ENCODE measurements at places on chromosomes 4 and X.
A peak's percentile ranks its signal among the peaks of the same experiment; 100 is the strongest.

GRCh38 chr4:140748171-140748570 lies 8.0 kb downstream of the TBC1D9 start:
- no peak for DNase-seq

DNA sequence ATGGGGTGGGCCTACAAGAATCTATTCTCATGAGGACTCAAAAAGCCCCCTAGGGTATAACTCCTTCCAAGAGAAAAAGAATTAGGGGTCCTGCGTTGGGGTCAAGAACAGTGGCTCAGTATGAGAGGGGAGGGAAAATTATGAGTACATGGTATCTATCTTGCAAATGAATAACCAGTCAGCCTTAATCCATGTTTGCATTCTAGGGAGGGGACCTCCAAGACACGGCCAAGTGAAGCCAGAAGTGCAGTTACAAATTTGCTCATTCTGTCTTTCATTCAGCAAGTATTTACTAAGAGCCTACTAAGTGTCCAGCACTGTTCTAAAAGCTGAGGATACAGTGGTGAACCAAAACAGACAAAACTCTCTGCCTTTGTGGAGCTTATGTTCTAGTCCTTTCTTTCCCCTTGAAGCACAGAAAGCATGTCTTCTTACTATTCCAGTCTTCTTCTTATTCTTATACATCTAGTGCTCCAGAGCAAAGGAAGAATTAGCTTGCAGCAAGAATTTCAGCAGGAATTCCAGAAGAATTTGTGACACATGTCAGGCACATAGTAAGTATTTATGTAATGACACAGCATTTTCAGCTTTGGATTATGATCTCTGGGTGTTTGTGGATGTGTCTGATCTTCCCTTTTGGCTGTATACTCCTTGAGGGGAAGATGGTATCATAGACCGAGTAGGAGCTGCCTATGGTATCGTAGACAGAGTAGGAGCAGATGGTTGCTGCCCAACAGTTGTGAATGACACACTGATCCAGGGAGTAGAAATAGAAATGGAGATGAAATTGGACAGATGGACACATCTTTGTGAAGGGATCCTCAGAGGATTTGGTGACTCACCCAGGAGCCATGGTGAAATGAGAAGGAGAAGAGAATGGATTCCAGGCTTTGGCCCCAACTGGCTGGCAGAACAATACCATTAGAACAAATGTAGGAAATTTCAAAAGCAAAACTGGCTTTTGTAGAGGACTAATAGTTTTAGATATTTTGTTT lies 75.9 kb downstream of the COQ2 start:
- peak; percentile 72 for DNase-seq

GRCh38 chr4:184529283-184529682 lies 54.9 kb upstream of the IRF2 start:
- no peak for DNase-seq

DNA sequence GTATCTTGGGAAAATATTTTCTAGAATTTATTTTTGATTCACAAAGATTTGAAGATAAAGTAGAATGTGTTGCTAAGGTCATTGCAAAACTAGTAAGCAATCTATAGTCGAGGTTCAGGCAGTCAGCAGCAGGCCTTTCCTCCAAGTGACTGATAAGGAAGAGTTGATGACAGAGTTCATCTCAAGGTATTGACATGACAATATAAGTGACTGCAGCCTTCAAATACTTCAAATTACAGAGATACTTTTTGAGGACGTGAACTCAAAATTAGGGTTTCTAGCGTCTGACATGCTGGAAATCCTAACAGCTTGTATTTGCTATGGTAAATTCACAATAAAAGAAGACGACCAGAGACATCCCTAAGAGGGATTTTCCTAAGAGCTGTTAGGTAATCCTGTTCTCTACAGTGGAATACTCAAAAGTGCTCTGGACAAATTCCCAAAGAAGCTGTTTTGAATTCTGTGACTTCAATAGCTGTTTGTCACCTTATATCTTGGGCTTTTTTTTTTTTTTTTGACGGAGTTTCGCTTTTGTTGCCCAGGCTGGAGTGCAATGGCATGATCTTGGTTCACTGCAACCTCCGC lies 7.4 kb downstream of the ARHGAP10 start:
- no peak for DNase-seq

GRCh38 chr4:6365545-6366086 lies 96.0 kb downstream of the WFS1 start:
- DNase-seq: no peak

DNA sequence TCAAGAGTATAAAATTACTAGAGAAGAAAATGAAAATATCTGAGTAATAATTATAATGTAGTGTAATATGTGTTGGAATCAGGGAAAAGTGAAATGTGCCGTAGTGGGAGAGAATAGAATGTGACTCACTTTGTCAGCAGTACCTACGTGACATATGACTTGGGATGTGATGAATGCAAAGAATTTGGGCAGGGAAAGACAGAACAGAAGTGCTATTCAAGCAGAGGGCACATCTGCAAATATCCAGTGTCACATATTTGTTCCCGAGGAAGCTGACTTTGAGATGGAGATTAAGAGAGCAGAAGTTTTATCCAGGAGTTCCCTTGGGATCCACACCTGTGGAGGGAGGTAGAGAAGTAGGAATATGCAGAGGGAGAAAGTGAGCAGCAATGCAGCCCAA lies 69.3 kb upstream of the HS3ST1 start:
- DNase-seq: no peak

DNA sequence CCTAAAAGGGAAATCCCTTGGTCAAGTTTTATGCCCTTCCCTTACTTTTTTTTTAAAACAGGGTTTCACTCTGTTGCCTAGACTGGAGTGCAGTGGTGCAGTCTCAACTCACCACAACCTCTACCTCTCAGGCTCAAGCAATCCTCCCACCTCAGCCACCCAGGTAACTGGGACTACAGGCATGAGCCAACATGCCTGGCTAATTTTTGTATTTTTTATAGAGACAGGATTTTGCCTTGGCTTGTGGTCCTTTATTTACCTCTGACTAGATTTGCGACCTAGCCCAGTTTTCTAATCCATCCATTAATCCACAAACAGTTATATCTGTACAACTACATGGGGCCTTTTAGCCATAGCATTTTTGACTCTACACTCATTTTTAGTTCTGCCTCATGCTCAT lies 23.7 kb downstream of the CDS1 start:
- no peak for DNase-seq

DNA sequence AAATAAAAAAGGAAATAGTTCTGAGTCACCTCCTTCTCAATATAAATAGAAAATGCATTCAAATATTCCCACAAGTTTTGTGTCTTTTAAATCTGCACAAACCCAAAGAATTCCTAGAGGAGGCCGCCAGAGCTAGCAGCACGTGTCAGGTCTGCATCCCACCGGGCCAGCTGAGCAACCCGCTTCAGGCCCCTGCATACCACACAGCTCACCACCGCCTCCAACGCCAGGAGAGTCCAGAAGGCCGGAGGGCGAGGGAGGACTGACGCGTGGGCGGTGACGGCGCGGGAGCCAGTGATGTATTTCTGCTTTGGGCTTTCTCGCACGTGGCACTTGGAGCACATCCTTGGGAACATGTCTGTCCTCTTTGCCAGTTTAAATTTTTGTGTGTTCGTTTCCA lies 61.9 kb upstream of the CLDN34 start:
- DNase-seq: no peak

GRCh38 chr4:123553279-123553678 lies 156.7 kb downstream of the SPRY1 start:
- no peak for DNase-seq

GRCh38 chr4:153408932-153409331 lies 57.2 kb upstream of the TMEM131L start:
- DNase-seq: no peak

- DNase-seq: no peak
These were observed 696.4 kb downstream of the DMD start for GRCh38 chrX:32514986-32515385.

GRCh38 chrX:119290476-119290875 lies 54.4 kb downstream of the PGRMC1 start:
- no peak for DNase-seq

GRCh38 chrX:72258174-72258573 lies 18.9 kb downstream of the RPS4X start:
- peak; percentile 80 for DNase-seq
